ENCODE measurements at places on chromosomes 6 and 20.

DNA sequence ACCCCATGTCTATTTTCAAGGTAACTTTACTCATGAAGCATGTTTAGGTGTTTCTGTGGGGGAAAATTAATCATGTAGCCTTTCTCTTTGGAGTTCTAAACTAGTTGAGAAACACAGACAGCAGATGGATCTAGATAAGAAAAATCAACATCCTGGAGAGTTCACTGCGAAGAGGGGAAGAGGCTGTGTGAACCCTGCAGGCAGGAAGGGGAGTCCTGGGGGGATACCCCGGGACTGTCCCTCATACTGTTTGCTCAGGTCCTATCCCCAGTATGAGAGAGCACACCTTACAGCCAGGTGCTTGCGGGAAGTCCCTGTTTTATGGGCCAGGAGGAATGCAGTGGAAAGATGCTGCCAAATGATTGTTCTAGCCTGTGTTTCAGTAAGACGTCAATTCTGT, 32.7 kb downstream of the CHMP4B start:
- DNase-seq: no peak

DNA sequence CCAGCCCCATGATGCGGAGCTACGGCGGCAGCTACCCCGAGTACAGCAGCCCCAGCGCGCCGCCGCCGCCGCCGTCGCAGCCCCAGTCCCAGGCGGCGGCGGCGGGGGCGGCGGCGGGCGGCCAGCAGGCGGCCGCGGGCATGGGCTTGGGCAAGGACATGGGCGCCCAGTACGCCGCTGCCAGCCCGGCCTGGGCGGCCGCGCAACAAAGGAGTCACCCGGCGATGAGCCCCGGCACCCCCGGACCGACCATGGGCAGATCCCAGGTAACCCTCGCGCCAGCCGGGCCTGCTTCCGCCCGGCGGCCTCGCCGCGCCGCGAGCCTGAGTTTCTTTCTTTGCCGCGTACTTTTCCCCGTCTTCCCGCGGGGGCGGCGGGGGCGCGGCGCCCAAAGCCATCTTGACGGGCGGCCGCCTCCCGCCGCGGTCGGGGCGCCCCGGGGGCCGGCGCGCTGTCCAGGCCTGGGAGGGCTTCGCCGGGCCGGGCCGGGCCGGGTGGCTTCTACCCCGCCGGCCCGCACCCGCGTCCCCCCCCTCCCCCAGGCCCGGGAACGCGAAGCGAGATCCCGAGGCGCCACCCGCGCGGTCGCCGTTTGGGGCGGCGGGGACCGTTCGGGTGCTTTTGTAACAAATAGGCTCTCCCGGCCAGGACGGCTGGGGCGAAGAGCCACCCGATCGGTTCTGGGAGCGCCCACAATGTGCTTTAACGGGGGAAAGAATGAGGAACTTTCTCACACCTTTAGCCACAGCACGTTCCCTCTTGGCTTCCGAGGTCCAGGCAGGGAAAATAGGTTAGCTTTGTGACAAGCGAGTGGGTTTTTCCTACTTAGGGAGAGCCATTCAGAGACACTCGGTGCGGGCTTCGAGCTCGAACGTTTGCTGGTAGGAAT, 2.3 kb downstream of the ARID1B start:
- DNase-seq: peak; percentile 70

DNA sequence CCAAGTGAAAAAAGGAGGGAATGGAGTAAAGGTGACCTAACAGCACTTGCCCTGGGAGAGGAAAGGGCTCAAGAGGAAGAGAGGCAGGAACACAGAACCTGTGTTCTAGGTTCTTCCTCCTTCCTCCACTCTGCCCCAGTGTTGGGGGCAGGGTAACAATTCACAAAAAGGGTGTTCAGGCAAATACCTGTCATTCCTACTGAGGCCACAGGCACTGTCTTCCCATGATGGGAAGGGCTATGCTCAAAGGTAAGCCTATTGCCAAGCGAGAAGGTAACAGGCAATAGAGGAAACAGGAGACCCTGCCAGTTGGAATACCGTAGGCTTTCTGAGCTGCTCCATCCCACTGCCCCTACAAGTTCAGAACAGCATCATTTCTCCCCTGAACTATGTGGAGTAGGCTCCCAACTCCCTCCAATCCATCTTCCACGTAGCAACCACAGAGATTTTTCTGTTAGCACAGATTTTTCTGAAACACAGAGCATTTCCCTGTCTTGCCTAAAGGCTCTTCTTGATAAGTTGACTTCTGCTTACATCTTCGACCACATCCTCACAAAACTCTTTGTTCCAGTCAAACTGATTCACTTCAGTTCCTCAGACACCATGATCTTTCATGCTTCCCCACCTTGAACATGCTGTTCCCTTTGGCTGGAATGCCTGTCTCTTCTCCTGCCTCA, 2.7 kb downstream of the AGPAT1 start:
- DNase-seq: no peak

GRCh38 chr6:66605971-66606370, 898.9 kb upstream of the EYS start:
- DNase-seq: no peak

GRCh38 chr6:169454204-169454871, 200.7 kb upstream of the THBS2 start:
- DNase-seq: no peak

Measured in kidney (tissue), 22 donors.